GM12864 (cell line): ENCODE measurements at places on chromosomes 1 and 21.

GRCh38 chr1:209403921-209404320, 179.6 kb upstream of the CAMK1G start:
- no peak for DNase-seq

DNA sequence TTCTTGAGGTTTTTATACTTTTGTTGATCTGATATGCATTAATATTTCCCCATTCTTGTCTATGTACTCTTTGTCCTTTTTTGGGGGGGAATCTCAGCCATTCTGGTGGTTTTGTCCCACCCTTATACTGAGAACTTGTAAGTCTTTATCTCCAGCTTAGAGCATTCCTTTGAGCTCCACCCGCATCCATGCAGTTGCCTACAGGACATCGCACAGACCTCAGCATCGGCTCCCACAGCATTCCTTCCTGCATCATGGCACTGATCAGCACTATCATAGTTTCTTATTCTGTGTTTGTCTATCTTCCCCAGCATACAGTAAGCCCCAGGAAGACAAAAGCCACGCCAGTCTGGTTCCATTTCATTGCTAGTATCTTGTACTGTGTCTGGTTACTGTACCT, 33.0 kb downstream of the HHAT start:
- no peak for DNase-seq

DNA sequence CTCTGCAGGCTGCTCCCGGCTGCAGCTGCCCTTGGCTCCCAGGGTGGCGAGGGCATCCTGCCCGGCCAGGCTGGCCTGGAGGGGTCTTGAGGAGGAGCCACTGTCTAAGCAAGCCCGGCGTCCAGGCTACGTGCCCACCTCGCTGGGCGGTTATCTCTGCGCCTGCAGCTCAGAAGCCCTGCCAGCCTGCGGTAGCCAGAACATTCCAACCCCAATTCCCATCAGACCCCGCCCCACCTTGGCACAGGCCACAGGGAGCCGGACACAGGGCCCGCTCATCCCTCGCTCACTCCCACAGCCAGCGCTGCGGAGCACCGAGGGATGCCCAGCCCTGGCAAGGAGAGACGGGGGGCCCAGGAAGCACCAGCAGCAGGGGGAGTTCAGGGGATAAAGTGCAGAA, 53.9 kb downstream of the MEGF6 start:
- DNase-seq, result no peak

- DNase-seq, result no peak
Measured at GRCh38 chr1:219227360-219228057, 53.8 kb downstream of the LYPLAL1 start.

DNA sequence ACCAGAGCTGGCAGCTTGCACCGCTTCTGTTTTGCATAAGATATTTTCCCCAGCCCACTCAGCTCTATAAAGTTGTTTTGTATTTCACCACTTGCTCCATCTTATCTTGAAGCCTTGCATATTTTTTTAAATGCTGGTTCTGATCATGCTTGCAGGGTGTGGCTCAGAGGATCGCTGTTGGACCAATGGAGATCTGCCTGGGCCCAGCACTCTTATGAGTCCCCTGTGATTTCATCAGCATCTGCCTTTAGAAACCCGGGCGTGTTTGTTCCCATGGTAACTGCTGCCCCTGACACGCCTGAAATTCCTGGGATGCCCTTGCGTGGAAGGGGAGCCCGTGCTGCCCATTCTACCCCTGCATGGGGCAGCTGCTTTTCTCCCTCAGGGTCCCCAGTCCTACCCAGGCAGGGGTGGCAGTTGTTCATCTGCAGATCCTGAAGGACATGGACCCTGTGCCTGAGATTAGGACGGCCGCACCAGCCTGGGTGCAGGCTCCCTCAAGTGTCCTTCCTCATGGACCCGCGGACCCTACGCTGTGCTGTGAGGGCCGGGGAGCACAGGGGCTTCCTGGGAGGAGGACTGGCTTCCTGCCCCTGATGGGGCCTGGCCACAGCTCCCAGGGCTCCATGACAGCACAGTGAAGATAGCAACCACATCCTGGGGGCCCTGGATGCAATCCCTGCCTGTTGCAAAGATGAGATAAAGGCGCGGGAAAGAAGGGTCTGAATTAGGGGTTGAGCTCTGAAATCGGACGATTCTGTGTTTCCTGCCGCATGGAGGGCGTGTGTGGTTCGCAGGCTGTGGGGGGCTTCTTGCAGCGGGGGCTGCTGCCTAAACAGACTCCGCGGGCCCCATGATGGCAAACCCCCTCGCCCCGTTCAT, 226.5 kb downstream of the SDCCAG8 start:
- DNase-seq, result no peak

DNA sequence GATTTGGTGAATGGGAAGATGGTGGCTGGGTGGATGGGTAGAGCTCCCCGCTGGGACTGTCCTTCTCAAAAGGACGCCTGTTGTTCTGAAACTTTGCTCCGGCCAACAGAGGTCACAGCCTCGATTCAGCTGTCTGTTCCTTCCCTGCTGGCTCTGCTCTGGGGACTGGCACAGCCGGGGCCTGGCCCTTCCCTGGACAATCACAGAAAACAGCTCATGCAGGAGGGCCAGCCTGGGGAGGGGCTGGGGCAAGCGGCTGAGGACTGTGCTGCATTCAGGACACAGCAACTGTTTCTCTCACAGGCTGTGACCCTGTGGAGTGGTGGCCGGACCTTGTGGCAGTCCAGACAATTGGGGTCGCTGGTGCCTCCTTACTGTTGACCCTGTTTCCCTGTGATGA, 110.7 kb upstream of the TMEM51 start:
- no peak for DNase-seq

- DNase-seq, result no peak
Measured at GRCh38 chr1:1899266-1899966, 8.5 kb upstream of the GNB1 start.

GRCh38 chr1:236800623-236801022, 5.5 kb downstream of the MTR start:
- no peak for DNase-seq

DNA sequence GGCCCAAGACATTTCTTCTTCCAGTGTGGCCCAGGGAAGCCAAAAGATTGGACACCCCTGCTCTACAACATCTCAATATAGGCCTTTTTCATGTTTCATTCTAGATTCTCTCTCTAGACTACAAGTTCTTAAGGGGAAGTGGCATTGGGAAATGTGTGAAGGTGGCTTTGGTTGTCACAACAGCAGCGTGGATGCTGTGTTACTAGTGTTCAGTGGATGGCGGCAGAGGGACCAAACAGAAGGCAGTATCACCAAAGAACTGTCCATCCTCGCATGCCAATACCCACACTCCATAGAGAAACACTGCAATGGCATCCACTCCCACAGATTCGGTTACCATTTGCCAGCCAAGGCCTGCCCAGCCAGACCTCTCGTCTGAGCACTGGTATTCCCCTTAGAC, 24.3 kb upstream of the IFNAR2 start:
- peak; percentile 65 for DNase-seq

GRCh38 chr1:1578371-1578940, 3.8 kb upstream of the SSU72 start:
- DNase-seq, result no peak

GRCh38 chr1:29390491-29391361, 154.4 kb downstream of the PTPRU start:
- no peak for DNase-seq

DNA sequence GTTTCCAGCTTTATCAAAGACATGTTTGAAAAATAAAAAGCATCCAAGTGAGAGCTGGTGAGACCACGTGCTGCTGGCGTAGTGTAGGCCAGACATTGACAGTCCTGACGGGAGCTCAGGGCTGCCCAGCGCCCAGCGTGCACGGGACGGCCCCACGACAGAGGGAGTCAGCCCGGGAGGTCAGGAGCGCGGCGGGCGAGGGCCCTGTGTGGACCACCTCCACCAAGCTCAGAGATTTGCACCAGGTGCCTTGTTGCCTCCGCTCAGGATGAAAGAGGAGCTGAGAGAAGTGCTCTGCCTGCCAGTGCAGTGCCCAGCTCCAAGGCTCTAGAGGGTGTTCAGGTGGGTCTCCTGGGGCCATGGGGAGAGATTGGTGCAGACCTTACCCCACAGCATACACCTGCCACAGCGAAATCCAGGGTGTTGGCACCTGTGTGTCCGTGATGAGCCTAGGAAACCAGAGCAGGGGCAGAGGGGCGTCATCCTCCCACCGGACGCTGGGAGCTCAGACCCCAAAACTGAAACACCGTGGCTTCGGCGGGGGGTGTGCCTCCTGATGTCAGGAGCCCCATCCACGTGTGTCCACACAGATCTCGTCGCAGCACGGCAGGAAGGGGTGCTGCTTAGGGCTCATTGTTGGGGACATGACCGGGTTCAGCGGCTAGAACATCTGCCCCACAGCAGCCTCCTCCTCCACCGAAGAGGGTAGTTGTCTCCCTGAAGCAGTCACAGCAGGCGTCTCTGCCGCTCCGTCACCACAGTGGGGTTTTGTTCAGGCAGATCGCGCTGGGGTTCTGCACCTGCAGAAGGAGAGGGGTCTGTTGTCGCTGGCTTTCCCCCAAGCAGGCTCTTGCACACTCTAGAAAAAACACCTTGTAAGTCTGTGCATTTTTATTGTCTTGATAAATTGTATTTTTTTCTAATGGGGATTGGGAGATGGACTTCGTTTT, 64.2 kb downstream of the POFUT2 start:
- DNase-seq, result no peak

GRCh38 chr1:237105826-237106225, 63.8 kb downstream of the RYR2 start:
- DNase-seq, result no peak

- no peak for DNase-seq
Measured at GRCh38 chr1:223772771-223773160, 60.4 kb downstream of the CAPN2 start.

DNA sequence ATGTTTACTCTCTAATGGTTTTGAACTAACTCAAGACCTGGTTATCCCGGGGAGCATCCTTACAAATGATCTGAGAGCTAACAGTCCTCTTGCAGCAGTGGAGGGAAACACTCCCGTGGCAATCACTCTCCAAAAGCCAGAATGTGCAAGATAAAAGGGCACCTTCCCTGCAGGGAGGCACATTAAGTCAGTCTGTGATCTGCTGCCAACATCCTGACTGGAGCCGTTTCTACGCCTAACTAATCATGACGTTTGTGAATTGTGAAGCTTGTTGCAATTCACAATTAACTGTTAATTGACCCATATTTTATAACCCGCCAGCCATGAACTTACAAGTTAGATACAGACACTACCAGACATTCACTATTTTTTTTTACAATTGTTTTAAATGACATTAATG, 52.1 kb upstream of the LGALS8 start:
- no peak for DNase-seq

GRCh38 chr1:76635784-76636183, 231.5 kb upstream of the ST6GALNAC5 start:
- DNase-seq, result no peak

DNA sequence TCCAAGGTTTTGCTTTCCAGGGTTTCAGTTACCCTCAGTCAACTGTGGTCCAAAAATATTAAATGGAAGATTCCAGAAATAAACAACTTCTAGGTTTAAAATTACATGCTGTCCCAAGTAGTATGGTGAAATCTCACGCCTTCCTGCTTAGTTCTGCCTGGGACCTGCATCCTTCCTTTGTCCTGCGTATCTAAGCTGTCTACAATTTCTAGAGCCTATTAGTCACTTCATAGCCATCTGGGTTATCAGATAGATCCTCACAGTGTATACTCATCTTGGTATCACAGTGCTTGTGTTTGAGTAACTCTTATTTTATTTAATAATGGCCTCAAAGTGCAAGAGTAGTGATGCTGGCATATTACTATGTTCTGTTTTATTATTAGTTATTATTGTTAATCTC, 157.7 kb downstream of the ROR1 start:
- no peak for DNase-seq

GRCh38 chr21:43262427-43262826, 93.6 kb downstream of the CRYAA start:
- no peak for DNase-seq

DNA sequence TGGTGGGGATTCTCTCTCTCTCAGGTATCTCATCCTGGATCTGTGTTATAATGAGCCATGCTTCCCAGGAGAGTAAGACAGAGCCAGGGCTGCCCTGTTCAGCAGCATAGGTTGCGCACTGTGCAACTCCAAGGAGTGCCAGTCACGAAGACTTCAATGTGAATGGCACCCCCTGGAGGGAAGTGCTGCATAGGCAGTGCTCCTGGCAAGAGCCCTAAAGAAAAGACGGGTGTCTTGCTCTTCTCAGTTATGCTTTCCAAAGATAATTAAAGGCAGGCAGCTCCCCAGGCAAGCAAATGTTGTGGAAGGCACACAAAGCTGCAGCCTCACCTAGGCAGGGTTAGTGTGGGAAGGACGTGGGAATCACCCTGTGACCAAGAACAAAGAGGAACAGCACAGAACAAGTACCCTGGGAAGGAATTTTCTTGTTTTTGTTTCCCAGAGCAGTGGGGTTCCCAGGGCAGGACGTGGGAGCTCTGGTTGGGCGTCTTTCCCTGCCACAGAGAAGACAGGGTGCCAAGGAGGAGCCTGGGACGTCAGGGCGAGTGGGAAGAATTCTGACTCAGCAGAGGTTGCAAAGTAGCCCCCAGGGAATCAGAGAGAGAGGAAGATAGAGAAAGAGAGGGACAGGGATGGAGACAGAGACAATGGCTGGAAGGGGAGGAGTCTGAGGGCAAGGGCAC, 120.9 kb downstream of the KCNN3 start:
- DNase-seq, result no peak

- DNase-seq, result no peak
Measured at GRCh38 chr1:29370067-29370466, 133.7 kb downstream of the PTPRU start.

- DNase-seq, result no peak
Measured at GRCh38 chr1:53968125-53968513, 22.0 kb downstream of the LRRC42 start.

GRCh38 chr1:180954005-180954800, 41.5 kb downstream of the KIAA1614 start:
- peak; percentile 38 for DNase-seq

- DNase-seq, result no peak
Measured at GRCh38 chr1:48645883-48646282, 130.8 kb downstream of the BEND5 start.

DNA sequence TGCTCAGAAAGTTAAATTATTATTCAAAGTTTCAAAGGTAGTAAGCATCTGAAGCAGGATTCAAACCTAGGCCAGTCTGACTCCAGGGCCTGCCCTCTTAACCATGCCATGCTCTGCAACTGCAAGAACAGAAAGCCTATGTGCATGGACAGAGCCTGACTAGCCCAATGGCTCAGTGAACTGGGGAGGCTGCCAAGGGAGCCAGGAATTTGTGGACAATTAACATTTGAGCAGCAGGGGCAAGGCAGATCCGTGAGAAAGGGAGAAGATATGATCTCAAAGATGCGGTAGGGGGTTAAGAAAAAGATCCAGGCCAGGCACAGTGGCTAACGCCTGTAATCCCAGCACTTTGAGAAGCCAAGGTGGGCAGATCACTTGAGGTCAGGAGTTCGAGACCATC, 6.5 kb upstream of the ATP1A4 start:
- no peak for DNase-seq

GRCh38 chr1:232635778-232636356, 5.9 kb upstream of the SIPA1L2 start:
- DNase-seq, result no peak

- no peak for DNase-seq
Measured at GRCh38 chr1:25991937-25992688, 5.8 kb downstream of the PAFAH2 start.
